ENCODE measurements at places on chromosomes 2 and 18.

- DNase-seq = no peak
These were observed 13.7 kb upstream of the INO80C start for GRCh38 chr18:35511428-35511827.

- DNase-seq = no peak
These were observed 1311.3 kb upstream of the TMEFF2 start for GRCh38 chr2:193506035-193506434.

- DNase-seq = no peak
These were observed 118.8 kb upstream of the PIEZO2 start for GRCh38 chr18:11268153-11268552.

GRCh38 chr2:108869542-108869941, 83.0 kb downstream of the CCDC138 start:
- peak; percentile 35 for DNase-seq

DNA sequence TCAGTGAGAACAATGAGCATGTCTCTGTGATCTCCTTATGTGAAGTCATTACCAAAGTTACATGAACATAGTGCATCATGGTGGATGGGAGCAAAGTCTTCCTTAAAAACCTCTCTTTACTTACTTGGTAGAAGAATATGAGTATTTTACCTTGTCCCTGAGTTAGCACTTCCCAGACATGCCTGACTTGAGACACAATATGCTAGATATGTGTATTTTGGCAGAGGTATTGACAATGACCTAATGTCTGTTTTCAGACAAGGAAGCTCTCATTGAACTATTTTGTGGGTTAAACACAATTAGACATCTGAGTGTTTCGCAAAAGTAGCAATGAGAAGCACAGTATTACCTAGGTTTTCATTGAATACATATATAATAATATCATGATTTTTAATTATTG, 99.1 kb upstream of the MC4R start:
- no peak for DNase-seq

DNA sequence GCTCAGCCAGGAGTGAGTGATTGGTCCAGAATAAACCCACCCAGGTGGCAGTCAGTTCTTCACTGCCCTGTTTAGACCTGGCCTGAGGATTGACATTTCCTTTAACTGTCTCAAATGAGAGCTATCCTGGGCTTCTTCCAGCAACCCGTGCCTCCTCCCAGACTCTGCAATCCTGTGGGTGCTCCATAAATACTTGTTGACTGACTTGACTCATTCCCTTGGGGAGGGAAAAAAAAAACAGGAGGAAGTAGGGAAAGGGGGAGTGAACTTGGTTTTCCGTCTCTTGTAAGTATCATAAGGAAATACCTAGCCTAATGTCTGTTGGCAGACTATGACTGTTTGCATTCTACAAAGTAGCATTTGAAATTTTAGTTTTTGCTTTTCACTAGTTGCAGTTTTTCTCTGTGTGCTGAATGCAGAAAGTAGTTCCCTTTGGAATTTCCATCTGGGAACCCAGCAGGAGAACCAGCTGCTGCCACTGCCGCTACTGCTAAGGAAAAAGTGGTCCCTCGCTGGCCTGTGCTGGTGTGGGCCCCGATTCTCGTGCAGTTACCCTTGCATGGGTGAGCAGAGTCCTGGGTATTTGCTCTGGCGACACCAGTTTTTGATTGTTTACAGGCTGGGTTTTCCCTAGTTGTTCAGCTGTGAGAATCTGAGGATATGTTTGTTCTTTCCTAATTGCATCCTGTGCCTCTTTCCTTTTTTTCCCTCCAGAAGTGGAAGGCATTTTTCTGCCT, 78.8 kb downstream of the TGOLN2 start:
- DNase-seq = peak; percentile 79

- no peak for DNase-seq
These were observed 154.1 kb upstream of the ZNF804A start for GRCh38 chr2:184444217-184444616.

GRCh38 chr2:88885275-88885674, 193.8 kb downstream of the RPIA start:
- no peak for DNase-seq

GRCh38 chr2:26740890-26741302, 23.2 kb upstream of the SLC35F6 start:
- no peak for DNase-seq

DNA sequence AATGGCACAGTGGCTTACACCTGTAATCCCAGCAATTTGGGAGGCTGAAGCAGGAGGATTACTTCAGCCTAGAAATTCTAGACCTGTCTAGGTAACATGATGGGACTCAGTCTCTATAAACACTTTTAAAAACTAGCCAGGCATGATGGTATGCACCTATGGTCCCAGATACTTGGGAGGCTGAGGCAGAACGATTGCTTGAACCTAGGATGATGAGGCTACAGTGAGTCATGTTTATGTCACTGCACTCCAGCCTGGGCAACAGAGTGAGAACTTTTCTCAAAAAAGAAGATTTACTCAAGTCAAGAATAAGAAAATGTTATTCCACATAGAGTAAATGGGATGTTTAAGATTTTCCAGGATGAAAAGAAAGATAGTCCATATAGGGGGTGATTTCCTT, 158.6 kb downstream of the HNMT start:
- DNase-seq = peak; percentile 75

- no peak for DNase-seq
These were observed 109.2 kb upstream of the CHRNA1 start for GRCh38 chr2:174873471-174873870.

GRCh38 chr2:201901786-201902185, 95.4 kb downstream of the CDK15 start:
- DNase-seq = no peak

- DNase-seq = no peak
These were observed 122.5 kb downstream of the SPTBN1 start for GRCh38 chr2:54578648-54579045.

GRCh38 chr2:11357428-11357972, 13.1 kb upstream of the ROCK2 start:
- DNase-seq = no peak

DNA sequence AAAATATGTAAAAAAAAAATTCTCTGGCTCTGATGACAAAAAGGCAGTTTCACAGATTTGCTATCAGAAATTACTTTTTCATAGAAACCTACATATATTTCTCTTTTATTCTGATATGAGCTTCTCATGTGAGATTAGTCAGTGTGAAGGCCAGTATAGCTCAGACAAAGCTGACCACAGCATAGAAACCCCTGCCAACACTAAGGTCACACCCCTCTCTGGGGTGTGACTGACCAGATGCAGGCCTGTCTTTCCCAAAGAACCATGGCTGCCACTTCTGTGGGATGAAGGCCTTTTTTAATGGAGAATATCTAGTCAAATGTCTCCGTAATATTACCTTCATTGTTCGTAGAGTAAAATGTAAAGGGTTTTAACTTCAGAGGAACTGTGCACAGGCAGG, 330.3 kb upstream of the KCNJ3 start:
- DNase-seq = no peak

DNA sequence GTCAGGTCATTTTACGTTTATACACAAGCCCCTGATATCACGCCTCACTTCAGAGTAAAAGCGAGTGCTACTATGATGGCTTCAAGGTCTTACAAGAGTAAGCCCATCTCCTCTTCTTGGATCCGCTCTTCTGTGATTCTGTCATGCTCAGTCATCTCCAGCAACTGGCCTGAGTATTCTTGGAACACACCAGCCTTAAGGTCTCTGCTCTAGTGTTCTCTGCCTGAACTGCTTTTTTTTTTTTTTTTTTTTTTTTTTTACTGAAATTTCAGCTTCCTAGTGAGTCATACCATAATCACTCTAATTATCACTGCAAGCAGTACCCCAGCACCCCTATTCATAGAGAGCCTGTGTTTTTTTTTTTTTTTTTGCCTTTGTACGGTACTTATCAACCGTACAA, 1228.9 kb downstream of the CNTNAP5 start:
- no peak for DNase-seq

DNA sequence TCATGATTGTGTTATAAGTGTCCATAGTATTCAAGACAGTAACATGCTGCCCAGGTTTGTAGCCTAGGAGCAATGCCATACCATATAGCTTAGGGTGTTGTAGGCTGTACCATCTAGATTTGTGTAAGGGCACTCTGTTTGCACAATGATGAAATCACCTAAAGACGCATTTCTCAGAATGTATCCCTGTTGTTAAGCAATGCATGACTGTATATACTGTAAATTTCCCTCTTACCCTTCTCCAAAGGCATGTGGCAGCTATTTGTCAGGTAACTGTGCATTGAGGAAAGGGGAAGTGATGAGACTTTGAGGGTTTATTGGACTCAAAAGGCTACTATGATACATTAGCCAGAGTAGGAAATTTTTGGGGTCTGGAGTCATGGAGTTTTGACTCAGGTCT, 180.8 kb downstream of the VAPA start:
- peak; percentile 32 for DNase-seq

GRCh38 chr2:203893840-203894239, 26.3 kb downstream of the CTLA4 start:
- DNase-seq = no peak

DNA sequence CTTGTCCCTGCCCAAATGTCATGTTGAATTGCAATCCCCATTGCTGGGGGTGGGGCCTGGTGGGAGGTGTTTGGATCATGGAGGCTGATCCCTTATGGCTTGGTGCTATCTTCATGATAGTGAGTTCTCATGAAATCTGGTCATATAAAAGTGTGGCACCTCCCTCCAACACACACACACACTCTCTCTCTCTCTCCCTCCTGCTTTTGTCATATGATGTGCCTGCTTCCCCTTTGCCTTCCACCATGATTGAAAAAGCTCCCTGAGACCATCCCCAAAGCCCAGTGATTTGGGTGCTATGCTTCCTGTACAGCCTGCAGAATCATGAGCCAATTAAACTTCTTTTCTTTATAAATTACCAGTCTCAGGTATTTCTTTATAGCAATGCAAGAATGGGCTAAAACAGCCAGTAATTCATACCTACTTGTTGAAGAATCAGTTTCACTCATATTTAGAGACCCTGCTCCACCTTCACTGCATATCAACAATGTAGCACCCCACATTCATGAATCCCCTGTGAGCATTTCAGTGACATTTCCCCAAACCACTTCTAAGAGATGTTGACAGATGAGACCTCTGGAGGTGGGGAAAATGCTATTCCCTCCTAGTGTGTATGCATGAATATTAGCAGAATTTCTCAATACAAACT, 54.8 kb upstream of the STK17B start:
- DNase-seq = no peak

DNA sequence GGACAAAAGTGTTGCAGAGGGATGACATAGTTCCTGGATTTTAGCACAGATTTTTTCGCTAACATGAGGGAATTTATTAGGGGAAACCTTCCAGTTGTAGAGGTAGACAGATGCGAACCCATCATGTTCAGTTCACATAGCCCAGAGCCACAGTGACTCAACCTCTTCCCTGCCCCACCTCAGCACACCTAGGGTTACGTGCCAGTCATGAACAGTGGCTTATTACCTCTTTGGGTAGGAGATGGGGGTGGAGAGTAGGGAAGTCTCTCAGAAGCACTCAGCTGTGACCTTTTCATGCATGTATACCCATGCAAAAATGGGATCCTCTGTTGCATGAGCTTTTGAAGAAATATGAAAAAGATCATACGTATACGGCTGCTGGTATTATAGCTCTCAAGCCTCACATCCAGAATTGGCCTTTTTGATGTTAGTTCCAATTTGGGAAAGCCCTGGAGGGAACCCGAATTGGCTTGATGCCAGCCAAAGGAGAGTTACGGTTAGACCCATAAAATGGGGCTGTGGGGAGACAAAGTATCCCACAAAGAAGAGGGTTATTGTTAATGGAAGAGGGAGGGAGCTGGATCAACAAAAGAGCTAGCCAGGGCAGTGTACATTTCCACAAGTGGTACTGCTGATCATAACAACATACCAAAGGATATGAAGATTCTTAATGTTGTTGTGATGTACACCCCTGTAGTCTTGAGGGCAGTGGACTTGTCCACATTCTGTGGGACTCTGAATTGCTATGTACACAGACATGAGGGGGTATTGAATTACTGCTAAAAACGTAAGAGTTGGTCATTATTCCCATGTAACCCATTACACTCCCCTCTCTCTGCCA, 4.9 kb downstream of the TANC1 start:
- peak; percentile 88 for DNase-seq

DNA sequence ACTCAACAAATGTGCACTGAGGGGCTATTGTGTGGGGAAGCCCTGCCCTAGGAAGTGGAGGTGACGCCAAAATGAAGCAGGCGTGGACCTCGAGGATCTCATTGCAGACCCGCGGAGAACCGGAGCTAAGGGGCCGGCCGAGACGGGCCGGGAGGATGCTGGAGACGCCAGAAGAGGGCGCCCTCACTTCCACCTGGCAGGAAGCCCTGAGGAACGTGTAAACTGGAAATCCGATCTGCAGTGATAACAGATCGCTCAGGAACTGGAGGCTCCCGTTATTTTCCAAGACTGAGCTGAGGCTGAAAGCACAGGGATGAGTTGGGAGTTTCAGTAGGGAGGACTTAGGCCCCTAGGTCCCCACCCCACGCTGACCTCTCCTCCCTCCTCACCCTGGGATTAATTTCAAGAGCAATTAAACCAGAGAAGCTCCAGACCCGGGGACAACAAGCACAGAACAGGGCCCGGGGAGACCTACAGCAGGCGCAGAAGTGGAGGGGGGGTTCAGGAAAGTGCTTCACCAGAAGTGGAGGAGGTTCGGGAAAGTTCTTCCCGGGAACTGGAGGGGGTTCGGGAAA, 7.7 kb upstream of the COL6A3 start:
- DNase-seq = peak; percentile 59

- DNase-seq = no peak
These were observed 85.6 kb upstream of the LHCGR start for GRCh38 chr2:48841126-48841525.

DNA sequence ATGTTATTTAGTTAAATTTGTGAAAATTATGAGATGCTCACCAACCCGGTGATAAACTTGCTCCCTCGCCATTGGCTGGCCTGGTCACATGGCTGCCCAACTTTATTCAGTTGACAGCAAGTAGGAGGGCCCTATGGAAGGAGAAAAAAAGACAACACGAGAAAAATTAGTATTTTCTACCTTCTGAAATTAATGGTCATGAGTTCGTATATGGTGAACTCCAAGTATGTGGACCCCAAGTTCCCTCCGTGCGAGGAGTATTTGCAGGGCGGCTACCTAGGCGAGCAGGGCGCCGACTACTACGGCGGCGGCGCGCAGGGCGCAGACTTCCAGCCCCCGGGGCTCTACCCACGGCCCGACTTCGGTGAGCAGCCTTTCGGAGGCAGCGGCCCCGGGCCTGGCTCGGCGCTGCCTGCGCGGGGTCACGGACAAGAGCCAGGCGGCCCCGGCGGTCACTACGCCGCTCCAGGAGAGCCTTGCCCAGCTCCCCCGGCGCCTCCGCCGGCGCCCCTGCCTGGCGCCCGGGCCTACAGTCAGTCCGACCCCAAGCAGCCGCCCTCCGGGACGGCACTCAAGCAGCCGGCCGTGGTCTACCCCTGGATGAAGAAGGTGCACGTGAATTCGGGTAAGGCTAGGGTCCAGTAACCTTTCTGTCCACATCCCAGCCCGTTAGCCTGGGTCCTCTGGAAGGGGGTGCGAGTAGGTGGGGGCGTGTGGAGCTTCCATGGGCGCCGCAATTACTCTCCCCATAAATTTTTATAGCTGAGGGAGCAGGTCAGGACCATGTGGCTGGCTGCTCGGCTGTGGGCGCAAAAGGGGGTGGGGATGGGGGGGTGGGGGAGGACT, at the start of gene HOXD4:
Gene HOXD4, plus strand, starts transcription at position 109 of the 846 bp plus-strand sequence. Its CDS starts 84 bp downstream, at position 193.
- no peak for DNase-seq

All from mammary epithelial cell (primary cell).